Prostate gland (tissue), 2 donors: ENCODE measurements at places on chromosomes 13 and 19. TPM values are rescaled to one million over a fixed set of nuclear protein-coding genes. Genes with fewer than 3 reads are reported as not detected.

NBEA gene
- total RNA-seq: 13.6 TPM

NLRP5 gene
- total RNA-seq: 0.34 TPM

ZNF284 gene
- total RNA-seq: 1.3 TPM

PTPRS gene
- total RNA-seq: 221 TPM

CBARP gene
- 4.4 TPM for total RNA-seq

KIR2DL3 gene
- total RNA-seq: not detected

APOC1 gene
- 80.1 TPM for total RNA-seq

DHPS gene
- 140 TPM for total RNA-seq

PNMA8C gene
- 1.6 TPM for total RNA-seq

IFNL4 gene
- not detected for total RNA-seq

PRR20D gene
- total RNA-seq: not detected

ICAM4 gene
- total RNA-seq: not detected

TMEM238 gene
- 19.6 TPM for total RNA-seq

TNFRSF19 gene
- 74.1 TPM for total RNA-seq

SELENOV gene
- not detected for total RNA-seq

ZNF699 gene
- 9.6 TPM for total RNA-seq

IGSF23 gene
- total RNA-seq: not detected

ZNF439 gene
- 8.5 TPM for total RNA-seq

NEK5 gene
- total RNA-seq: 2.3 TPM

ADGRE2 gene
- total RNA-seq: 3.6 TPM
